PC-9 (cell line): ENCODE measurements at places on chromosomes 7 and 10. TPM values are rescaled to one million over a fixed set of nuclear protein-coding genes. Genes with fewer than 3 reads are reported as not detected.

RTKN2 gene
- 16.1 and 18.5 TPM in 2 replicates for total RNA-seq

TMEM273 gene
- total RNA-seq, result 0.26 and 2.2 TPM in 2 replicates

FAM25A gene
- 8.2 and 11.4 TPM in 2 replicates for total RNA-seq

CDK6 gene
- total RNA-seq, result 49.5 and 52.2 TPM in 2 replicates

GJD4 gene
- not detected in 2 replicates for total RNA-seq

OR2A12 gene
- not detected in 2 replicates for total RNA-seq

ELN gene
- 0.11 TPM in 1 of 2 replicates, not detected in the other for total RNA-seq

HIBADH gene
- 72.4 and 73.9 TPM in 2 replicates for total RNA-seq

HOXA7 gene
- total RNA-seq, result not detected in 2 replicates

CYP26C1 gene
- 0.46 and 0.60 TPM in 2 replicates for total RNA-seq

- H3K27ac ChIP-seq, result peak overlapping the region; percentile 35
- H3K27me3 ChIP-seq, result no peaks in the 10 kb centered on the region
Measured at GRCh38 chr7:23759671-23760391, 49.8 kb downstream of the STK31 start.

DNA sequence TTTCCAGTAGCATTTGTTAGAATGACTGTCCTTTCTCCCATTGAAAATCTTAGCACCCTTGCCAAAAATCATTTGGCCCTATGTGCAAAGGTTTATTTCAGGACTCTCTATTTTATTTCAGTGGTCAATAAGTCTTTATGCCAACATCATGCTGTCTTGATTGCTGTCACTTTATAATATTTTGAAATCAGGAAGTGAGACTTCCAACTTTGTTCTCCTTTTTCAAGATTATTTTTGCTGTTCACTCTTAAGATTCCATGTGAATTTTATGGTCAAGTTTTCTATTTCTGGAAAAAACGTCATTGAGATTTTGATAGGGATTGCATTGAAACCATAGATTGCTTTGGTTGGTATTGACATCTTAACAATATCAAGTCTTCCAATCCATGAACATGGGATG lies 65.1 kb downstream of the PAXIP1 start:
- no peak overlapping the region for H3K4me3 ChIP-seq
- H3K27me3 ChIP-seq, result no peaks in the 10 kb centered on the region
- no peaks in the 10 kb centered on the region for H3K4me1 ChIP-seq

DNA sequence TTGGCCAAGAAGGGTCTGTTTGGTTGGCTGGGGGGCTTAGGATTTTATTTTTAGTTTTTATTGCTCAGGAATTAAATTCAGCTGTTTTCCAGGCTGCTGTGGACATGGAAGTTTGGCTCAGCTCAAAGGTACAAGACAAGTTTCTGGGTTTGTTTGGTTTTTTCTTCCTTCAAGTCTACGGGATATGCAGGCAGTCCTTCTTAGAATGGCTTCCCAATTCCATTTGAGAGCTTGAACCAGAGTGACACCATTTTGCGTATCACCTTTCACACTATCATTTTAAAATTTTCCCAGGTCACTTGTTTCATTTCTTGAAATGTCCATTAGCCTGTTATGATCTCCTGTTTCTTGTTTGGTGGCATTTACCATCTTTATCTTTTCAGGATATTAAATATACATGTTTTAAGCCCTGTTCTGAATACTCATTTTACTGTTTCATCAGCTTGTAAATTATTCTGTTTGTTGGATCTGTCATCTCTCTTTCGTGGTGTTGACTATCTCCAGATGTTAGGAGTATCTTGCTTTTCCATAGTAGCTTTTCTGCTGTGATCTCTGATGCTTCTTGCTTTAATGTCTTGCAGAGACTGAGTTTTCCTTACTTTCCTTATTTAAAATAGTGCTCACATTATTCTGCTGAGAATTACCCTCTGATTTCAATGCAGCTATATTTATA lies 9.4 kb upstream of the TMEM168 start:
- no peak overlapping the region for H3K27ac ChIP-seq
- no peaks in the 10 kb centered on the region for H3K4me1 ChIP-seq
- no peaks in the 10 kb centered on the region for H3K36me3 ChIP-seq

DNA sequence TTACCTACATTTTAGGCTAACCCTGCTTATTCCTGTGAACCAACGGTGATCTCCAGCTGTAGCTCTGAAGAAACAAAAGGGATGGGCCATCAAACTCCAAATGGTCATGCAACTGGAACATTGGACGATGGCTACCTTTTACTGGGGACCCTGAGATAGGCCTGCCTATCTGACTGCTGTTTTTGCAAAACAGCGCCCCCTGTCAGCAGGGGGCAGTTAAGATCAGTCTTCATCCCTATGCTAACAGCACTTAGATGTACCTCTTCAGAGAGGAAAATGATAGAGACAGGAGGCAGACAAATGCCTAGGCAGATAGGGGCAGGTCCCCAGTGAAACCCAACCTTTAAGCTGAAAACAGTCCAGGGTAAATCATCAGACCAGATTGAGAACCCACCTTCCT lies 1085.4 kb upstream of the SORCS1 start:
- H3K27ac ChIP-seq, result no peak overlapping the region
- H3K36me3 ChIP-seq, result no peaks in the 10 kb centered on the region
- no peaks in the 10 kb centered on the region for H3K27me3 ChIP-seq
- no peak for DNase-seq
- H3K4me1 ChIP-seq, result no peaks in the 10 kb centered on the region
- no peak overlapping the region for H3K4me3 ChIP-seq

DNA sequence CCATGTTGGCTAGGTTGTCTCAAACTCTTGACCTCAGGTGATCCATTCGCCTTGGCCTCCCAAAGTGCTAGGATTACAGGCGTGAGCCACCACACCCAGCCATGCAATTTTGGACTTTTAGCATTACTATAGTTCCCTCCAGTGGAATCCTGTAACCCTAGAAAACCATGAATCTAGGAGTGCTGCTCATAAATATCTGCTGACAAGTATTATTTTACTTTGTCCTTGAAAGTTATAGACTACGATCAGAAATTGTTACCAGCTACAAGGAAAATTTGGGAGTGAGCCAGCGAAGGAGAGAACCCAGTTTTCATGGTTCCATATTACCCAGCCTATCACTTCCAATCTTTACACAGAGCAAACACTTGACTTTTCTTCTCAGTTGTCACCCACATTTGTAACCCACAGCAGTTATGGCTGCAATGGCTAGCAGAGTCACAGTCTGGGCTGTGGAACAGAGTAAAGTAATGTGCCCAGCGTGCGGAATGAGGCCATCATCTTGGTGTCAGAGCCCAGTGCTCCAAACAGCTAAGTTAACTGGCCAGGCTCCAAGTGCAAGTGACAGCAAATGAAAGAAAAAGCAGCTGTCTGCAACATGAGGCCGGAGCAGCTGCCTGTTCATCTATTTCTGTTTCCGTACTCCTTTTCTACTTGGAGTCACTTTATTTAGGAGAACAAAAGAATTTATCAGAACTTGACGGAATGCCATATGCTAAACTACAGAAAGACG lies 29.9 kb downstream of the ZC3HC1 start:
- peaks cover 29% of the 10 kb centered on the region for H3K36me3 ChIP-seq
- H3K27me3 ChIP-seq, result no peaks in the 10 kb centered on the region
- H3K4me3 ChIP-seq, result no peak overlapping the region
- peaks cover 13% of the 10 kb centered on the region for H3K4me1 ChIP-seq

- no peak overlapping the region for H3K27ac ChIP-seq
- no peak for DNase-seq
- H3K4me3 ChIP-seq, result no peak overlapping the region
- no peaks in the 10 kb centered on the region for H3K4me1 ChIP-seq
- no peaks in the 10 kb centered on the region for H3K27me3 ChIP-seq
- no peaks in the 10 kb centered on the region for H3K36me3 ChIP-seq
Measured at GRCh38 chr7:120320218-120320961, 47.4 kb downstream of the KCND2 start.

GRCh38 chr10:66877361-66877760 lies 48.5 kb upstream of the LRRTM3 start:
- no peak for DNase-seq
- no peaks in the 10 kb centered on the region for H3K4me1 ChIP-seq
- H3K36me3 ChIP-seq, result no peaks in the 10 kb centered on the region
- H3K27ac ChIP-seq, result no peak overlapping the region

- H3K27me3 ChIP-seq, result no peaks in the 10 kb centered on the region
- no peak for DNase-seq
- H3K36me3 ChIP-seq, result no peaks in the 10 kb centered on the region
- no peak overlapping the region for H3K27ac ChIP-seq
Measured at GRCh38 chr7:40805361-40805760, 670.6 kb downstream of the SUGCT start.

GRCh38 chr7:117231047-117231359 lies 91.9 kb downstream of the WNT2 start:
- no peak overlapping the region for H3K27ac ChIP-seq
- H3K36me3 ChIP-seq, result no peaks in the 10 kb centered on the region
- H3K4me1 ChIP-seq, result no peaks in the 10 kb centered on the region
- no peak for DNase-seq

GRCh38 chr10:76117949-76118348 lies 686.5 kb downstream of the LRMDA start:
- peaks cover 40% of the 10 kb centered on the region for H3K4me1 ChIP-seq
- DNase-seq, result peak; percentile 57
- H3K36me3 ChIP-seq, result no peaks in the 10 kb centered on the region

GRCh38 chr7:130371046-130371445 lies 9.2 kb upstream of the CPA1 start:
- no peak overlapping the region for H3K27ac ChIP-seq
- H3K4me3 ChIP-seq, result no peak overlapping the region
- DNase-seq, result no peak
- peaks cover 21% of the 10 kb centered on the region for H3K4me1 ChIP-seq
- no peaks in the 10 kb centered on the region for H3K27me3 ChIP-seq

DNA sequence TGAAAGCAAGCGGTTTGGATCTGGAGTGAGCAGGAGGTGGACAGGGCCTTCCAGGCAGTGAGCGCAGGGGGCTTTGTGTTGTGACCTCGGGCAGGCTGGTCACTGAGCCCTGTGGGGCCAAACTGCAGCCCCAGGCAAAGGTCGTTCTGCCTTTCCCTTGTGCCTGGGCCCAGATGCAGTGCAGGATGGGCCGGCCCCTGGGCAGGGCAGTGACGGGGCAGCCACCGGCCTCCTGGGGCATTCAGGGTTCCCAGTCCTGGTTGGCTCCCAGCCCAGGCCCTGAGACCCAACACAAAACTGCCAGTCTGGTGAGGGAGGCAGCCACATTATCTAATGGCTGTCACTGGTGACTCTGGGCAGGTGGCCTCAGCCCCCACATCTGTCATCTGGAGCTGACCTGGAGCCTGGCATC lies 7.1 kb downstream of the ARPC1B start:
- no peak for DNase-seq
- H3K36me3 ChIP-seq, result no peaks in the 10 kb centered on the region; the same call in 1 of the 2 replicates
- H3K27me3 ChIP-seq, result no peaks in the 10 kb centered on the region
- H3K27ac ChIP-seq, result no peak overlapping the region
- H3K4me1 ChIP-seq, result peaks cover 14% of the 10 kb centered on the region

DNA sequence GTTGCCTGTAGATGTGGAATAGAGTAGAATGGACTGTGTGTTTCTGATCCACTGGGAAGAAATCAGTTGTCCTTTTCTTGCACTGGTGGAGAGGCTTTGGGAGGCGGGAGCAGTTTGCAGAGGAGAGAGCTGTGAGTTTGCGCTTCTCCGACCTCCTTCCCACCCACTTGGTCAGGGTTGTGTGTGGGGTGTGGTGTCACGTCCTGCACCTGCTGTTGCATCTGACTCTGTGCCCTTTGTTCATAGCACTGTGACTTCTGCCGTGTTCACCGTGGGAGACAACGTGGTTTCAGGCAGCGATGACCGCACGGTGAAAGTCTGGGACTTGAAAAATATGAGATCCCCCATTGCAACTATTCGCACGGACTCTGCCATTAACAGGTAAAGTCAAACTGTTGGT lies 67.8 kb downstream of the WDR37 start:
- H3K4me1 ChIP-seq, result no peaks in the 10 kb centered on the region
- no peak overlapping the region for H3K27ac ChIP-seq
- no peaks in the 10 kb centered on the region for H3K27me3 ChIP-seq
- no peak overlapping the region for H3K4me3 ChIP-seq
- no peak for DNase-seq

DNA sequence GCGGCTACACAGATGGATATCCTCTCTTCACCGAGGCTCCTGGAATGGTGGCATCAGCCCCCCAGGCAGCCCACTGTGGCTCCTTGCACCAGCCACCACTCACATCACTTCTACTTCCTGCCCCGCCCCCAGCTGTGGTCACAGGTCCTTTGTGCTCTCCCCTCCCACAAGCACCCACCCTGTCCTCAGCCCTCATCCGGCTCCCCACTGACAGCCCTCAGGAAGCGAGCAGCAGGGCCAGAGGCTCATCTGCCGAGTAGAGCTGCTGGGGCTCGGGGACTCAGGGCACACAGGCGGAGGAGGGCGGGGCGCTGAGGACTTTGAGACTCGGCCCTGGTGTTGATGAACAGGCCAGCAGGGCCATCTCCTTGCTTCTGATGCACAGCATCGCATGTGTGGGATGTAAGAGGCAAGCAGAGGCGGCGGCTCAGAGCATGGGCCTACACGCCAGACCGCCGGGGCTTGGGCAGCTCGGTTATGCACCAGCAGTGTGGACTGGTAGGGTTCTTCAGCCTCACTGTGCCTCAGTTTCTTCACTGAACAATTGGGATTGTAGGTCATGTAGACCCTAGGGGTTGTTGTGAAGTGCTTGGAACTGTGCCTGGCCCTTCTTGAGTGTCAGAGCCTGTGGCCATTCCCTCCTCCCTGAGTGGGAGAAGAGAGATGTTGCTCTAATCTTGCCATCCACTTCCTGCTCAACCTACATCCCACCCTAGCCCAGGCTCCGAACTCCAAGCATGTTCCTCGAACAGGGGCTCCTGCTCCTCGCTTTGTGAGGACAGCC lies at the start of gene PRF1:
PRF1 (minus strand) TSS at position 77 of the 784 bp plus-strand sequence. CDS start 1,839 bp downstream, outside the sequence.
- H3K36me3 ChIP-seq, result no peaks in the 10 kb centered on the region
- no peak within 1 kb of the TSS for H3K27ac ChIP-seq
- no peak for DNase-seq
